ENCODE measurements at places on chromosomes 13 and 19.

GRCh38 chr19:5676772-5677105 lies 3.6 kb downstream of the MICOS13 start:
- DNase-seq: no peak

GRCh38 chr13:78398743-78399410 lies 204.5 kb downstream of the POU4F1 start:
- no peak for DNase-seq

- DNase-seq: no peak
Observed at GRCh38 chr19:17757125-17757524, 5.8 kb downstream of the FCHO1 start.

DNA sequence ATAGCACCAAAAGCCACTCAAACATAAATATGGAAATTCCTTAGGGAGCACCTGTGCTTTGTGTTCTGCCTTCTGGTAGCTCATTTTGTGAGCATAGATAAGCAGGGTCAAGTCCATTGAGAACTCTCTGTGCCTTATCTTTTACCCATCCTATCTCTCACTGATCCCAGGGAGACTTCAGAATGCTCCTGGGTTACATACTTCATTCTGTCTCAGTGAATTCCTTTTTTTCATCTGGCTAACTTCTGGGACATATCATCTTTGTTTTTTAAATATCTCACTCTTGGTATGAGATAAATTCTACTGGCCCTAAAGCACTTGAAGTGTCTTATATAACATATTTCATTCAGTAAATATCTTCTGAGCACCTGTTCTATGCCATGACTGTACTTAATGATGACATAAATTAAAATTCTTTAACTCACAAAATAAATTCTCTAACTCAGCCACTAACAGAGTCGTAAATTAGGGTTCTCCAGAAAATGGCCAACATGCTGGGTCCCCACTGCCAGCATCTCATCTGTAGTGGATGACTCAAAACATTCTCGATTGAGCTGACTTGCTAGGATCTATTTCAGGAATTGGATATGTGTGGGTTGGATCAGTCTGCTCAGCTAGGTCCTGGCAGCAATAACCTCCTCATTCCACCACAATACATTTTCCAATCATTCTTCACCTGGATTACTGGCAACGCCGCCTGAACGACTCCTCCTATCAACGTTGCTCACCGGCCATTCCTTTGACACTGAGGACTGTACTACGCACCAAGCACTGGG lies 170.2 kb downstream of the FOXO1 start:
- no peak for DNase-seq

DNA sequence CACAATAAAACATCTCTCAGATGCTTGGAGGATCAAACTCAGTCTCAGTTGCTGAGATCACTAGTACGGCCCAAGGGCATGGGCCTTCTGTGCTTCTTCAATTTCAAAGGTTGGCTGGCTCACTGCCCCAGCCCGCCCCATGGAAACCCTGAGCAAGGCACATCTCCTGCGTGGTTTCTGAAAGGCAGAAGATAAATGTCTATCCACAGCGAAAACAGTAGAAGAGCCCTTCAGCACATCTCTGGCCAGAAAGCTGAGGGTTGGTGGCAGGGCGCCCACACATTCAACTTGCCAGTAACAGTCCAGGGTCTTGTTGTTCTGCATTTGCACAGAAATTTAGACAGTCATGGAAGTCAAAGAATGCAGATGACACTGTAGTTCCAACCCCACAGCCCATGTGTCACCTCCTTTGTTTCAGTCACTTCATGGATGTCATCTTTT lies 24.0 kb upstream of the KATNAL1 start:
- DNase-seq: no peak

- no peak for DNase-seq
Observed at GRCh38 chr13:87998081-87998480, 326.9 kb downstream of the SLITRK5 start.

DNA sequence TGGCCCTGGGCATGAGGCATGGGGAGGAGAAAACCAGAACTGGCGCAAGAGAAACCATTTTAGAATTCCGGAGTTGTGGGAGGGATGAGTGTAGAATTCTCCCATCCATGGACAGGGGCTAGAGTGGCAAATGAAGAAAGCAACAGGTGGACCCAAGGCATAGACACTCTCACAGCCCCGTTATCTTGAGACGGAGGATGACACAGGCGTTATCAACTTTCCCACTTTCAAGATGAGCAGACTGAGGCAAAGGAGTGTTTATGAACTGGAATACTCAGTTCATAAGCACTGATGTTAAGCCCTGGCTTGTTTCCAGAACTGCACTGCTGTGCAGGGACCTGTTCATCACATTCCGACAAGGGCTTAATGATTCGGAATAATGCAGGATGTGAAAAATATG lies 1.1 kb upstream of the GTF3A start:
- DNase-seq: no peak

GRCh38 chr13:91185294-91185863 lies 162.1 kb upstream of the MIR17HG start:
- DNase-seq: no peak

DNA sequence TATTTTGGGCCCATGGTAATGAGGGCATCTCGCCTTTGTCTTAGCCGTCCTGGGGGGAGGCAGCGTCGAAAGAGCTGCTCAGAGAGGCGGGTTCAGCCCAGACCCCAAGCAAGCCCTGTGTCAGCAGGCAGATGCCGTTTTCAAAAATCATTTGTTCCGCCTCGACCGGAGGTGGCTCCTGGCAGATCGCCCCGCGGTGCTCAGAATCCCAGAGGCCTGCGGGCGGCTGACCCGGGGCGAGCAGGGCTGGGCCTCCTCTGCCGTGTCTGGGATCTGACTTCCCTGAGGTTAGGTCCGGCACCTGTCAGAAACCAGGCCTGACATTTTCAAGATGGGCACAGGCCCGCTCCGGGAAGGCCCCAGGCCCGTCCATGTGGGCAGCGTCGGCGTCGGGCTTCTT lies 36.1 kb downstream of the CRTC1 start:
- no peak for DNase-seq

GRCh38 chr13:80841414-80841813 lies 500.5 kb upstream of the SPRY2 start:
- DNase-seq: no peak

- no peak for DNase-seq
Observed at GRCh38 chr19:10876459-10877240, 5.3 kb downstream of the CARM1 start.

DNA sequence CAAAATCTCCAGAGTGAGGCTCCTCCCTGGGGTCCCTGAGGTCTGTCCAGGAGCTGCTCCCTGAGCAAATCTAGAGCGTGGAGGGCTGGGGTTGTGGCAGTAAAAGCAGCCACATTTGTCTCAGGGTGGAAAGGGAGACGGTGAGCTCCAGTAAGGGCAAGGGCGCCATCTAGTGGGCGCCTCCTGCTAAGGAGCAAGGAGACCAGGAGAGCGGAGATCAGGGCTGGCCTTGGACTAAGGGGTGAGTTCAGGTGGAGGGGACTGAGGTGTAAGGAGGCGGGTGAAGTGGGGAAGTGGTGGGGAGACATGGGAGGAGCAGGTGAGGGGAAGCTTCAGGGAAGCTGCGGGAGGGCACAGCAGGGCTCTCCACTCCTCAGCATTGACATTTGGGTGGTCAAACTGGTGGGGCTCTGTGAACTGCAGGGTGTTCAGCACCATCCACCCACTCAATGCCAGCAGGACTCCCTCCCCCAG lies 5.3 kb upstream of the CEACAM21 start:
- no peak for DNase-seq

- DNase-seq: no peak
Observed at GRCh38 chr13:37492075-37492474, 106.5 kb downstream of the POSTN start.

DNA sequence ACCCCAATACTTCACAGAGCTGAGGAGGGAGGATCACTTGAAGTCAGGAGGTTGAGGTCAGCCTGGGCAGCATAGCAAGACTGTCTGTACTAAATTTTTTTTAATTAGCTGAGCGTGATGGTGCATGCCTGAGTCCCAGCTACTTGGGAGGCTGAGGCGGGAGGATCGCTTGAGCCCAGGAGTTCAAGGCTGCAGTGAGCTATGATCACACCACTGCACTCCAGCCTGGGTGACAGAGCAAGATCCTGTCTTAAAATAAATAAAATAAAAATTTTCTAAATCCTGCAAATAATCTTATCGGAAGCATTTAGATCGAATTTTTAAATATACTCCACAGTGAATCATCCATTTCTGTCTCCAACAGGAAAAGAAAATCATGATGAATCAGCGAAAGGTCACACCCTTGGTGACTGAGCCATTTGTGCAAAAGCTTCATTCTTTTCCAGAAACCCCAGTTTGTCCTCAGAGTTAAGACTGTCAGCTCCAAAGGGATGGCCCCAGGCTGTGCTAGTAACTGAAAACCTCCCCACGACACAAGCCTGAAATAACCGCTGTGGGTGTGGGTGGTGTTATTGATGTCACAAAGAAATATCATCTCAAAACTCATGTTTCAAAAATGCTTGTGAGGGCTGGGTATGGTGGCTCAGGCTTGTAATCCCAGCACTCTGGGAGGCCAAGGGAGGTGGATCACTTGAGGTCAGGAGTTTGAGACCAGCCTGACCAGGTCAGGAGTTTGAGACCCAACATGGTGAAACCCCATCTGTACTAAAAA lies 167.6 kb downstream of the PTPRS start:
- no peak for DNase-seq

DNA sequence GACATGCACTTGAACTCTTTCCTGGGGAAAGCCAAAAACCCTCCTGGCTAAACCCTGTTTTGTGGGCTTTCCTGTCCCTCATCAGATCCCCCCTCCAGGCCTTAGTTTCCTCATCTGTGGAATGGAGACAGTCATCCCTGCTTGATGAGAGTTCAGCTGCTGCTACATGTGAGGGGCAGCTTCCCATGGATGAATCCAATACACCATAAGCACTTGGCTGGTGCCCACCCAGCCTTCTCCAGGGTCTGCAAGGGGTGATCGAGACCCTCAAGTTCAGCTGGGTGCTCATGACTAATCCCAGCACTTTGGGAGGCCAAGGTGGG lies 21.6 kb downstream of the IL12RB1 start:
- no peak for DNase-seq

GRCh38 chr19:32879741-32880140 lies 10.2 kb upstream of the SLC7A9 start:
- no peak for DNase-seq

DNA sequence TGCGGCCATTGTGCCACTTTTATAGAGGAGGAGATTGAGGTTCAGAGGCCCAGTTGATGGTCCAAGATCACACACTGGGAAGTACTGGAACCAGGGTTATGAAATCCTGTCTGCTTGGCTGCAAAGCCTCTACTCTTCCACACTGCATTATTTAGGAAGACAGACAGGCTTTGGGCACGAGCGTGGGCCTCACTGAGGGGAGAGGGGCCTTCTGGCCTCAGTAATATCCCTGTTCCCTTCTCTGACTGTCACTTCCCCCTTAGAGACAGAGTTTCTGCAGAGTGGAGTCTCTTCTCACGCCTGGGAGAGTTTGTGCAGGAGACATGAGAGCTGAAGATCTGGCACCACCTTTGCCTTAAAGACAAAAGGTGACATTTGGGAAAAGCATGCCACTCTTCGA lies 49.0 kb upstream of the PNMA8B start:
- DNase-seq: no peak

DNA sequence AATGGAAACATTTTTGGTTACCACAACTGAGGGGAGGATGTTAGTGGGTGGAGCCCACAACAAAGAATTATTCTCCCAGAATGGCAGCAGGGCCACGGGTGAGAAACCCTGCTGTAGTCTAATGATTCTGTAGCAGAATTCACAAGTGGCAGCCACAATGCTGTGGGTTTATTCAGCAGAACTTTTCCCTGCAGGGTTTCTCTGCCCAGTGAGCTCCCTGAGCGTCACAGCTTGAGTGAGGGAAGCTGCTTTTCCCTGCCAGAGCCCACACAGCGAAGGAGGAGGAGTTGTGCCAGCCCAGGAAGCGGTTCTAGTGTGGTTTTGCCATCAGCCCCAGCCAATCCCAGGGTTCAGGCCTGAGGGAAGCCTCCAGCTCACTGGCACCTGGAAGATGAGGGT lies 4.4 kb downstream of the ATP12A start:
- no peak for DNase-seq

GRCh38 chr13:111950697-111951096 lies 116.3 kb upstream of the SOX1 start:
- DNase-seq: no peak

GRCh38 chr13:51305271-51305967 lies 34.1 kb upstream of the SERPINE3 start:
- DNase-seq: no peak

DNA sequence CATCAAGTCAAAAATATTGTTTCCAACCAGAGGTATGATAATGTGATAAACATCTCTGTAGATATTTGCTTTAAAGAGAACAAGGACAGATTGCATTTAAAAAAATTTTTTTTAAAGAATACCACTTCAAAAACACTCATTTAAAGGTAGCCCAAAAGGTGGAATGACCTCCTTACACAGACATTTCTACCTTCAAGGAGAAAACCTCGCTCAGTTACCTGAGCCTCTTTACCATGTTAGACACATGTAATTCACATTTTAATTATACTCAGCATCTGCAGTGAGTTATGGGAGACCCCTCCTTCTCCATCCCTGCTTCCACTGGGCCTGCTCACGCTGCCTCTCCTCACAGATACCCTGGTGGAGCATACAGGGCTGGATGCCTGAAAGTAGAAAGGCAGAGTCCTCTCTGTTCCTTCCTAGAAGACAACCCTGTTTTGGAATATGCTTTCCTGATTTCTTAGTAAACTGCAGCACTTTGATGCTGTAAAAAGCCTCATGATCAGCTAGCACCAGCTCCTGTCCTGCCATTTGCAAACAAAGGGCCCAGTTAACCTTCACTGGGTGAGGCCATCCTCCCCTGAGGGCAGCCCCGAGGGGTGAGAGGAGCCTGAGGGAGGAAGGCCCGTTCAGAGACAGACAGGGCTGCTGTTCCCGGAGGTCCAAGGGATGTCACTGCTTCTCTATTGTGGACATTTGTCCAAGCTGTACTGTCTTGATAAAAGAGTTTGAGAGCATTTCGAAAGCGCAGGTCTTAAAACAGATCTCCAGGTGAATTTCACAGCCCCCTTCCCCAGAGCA lies 117.8 kb downstream of the IRS2 start:
- no peak for DNase-seq

GRCh38 chr13:97757807-97758206 lies 195.7 kb upstream of the IPO5 start:
- DNase-seq: no peak

DNA sequence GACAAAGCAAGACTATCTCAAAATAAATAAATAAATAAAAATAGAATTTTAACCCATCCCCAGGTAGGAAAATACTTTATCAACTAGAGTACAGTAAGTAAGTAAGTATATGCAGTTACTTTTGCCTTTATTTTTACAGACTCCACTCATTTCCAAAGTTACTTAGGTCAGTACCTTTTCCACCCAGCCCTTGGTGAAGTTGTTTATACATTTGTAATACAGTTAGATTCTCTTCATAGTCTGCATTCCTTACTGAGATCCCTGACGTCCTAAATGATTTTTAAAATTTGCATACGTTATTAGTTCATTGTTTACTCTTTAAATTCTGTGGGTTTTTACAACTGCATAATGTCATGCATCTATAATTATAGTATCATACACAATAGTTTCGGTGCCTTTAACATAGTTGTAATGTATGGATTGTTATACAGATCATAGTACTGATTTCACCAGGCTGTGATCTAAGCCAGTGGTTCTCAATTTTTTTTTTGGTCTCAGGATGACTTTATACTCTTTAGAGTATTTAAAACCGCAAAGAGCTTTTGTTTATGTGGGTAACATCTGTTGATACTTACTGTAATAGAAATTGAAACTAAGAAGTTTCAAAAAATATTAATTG lies 10.4 kb downstream of the SETDB2 start:
- no peak for DNase-seq

All from NCI-H1436 treated with DMSO at 0.1 percent for 48 hours (cell line).